ENCODE measurements at places on chromosomes 5 and 9. TPM values are rescaled to one million over a fixed set of nuclear protein-coding genes. Genes with fewer than 3 reads are reported as not detected.

DNA sequence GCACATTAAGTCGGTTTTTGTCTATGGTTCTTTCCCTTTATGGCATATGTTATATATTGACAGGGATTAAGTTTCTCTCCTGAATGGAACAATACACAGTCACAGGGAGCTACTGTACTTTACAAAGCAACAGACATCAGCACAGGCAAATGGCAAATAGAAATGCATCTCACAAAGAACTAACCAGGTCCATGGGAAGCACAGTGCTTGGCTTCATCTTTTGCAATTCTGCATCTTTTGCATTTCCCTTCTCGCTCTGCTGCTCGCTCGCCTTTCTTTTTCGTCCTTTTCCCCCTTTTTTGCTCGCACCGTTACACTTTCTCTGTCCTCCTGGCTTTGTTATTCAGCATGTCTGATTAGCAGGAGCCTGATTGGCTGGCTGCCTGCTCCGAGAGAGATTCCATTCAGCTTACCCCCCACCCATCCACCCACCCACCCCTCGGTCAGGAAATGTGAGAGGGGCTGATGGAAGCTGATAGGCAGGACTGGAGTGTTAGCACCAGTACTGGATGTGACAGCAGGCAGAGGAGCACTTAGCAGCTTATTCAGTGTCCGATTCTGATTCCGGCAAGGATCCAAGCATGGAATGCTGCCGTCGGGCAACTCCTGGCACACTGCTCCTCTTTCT is at the start of gene ADAMTSL1:
Gene ADAMTSL1 (plus strand): TSS at position 502 of the 628 bp plus-strand sequence. CDS start 80 bp downstream, at position 582.
- peak; percentile 80 for DNase-seq

DNA sequence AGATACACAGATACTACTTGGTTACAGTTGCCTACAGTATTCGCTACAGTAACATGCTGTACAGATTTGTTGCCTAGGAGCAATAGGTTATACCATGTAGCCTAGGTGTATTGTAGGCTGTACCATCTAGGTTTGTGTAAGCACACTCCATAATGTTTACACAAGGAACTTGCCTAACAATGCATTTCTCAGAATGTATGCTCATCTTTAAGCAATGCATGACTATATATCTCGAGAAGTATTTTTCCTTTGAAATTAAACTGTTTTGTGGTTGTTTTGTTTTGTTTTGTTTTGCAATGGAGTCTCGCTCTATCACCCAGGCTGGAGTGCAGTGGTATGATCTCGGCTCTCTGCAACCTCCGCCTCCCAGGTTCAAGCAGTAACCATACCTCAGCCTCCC is 25.3 kb downstream of the LRRC70 start:
- DNase-seq = no peak

- DNase-seq = no peak
Observed at GRCh38 chr5:154764967-154765366, 9.8 kb downstream of the LARP1 start.

DNA sequence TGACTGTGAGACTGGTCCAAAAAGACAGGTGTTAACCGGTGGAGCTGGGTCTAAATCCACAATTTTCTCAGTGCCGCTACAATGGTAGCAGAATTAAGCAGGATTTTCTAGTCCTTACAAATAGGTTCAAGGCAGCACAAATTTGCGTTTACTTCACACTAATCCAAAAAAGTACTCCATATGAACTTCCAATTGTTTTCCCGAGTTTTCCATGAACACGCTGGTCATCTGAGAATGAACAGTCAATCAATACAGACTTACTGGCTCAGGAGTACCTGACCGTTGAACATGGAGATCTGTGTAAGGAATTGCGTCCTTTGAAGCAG is 709 bp downstream of the SLC35D2 start:
- DNase-seq = no peak

DNA sequence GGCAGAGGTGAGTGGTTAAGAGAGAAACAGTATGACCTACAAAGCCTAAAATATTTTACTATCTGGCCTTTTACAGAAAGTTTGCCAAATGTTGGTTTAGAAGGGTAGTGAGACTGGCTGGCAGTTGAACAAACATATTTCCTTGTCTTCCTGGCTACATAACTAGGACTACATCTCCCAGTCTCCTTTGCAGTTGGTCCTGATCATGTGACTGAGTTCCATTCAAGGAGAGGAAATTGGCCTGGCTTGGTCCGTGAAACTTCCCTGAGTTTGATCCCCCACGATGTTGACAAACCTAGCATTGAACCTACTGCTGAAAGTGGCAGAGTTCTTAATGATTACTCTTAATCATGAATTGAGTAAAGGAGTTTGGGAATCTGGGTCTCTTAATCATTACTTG is 280.8 kb downstream of the SLIT3 start:
- DNase-seq = no peak

Gene GCNT1
- 3.1 TPM for polyA plus RNA-seq

Gene TAF1L
- polyA plus RNA-seq = not detected

Gene SLC6A18
- polyA plus RNA-seq = not detected
